Stromal cell of bone marrow (primary cell): ENCODE measurements at places on chromosomes 13 and 19.

DNA sequence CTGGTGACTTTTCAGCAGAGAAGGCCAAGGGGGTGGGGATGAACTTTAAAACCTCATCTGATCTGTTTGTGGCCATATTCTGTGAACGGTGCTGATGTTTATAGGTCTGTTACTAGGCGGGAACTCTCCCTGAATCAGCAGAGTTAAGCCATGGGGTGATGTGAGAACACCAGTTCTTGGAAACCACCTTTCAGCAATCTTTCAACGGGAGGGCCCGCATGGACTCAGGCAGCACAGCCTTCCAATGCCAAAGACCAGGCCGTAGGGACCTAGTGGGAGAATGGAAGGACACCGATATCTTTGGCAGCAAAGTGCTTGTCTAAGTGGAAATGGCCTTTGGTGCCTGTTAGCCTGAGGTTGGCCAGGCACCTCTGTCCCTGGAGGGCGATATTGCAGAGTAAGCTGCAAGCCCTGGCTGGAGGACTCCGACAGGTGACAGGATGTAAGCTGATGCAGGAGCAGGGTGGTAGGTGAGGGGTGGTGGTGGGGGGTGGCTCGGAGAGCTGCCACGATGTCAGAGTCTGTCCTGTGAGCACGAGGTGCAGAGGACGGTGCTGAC lies 57.0 kb downstream of the ERCC5 start:
- no peak for DNase-seq

DNA sequence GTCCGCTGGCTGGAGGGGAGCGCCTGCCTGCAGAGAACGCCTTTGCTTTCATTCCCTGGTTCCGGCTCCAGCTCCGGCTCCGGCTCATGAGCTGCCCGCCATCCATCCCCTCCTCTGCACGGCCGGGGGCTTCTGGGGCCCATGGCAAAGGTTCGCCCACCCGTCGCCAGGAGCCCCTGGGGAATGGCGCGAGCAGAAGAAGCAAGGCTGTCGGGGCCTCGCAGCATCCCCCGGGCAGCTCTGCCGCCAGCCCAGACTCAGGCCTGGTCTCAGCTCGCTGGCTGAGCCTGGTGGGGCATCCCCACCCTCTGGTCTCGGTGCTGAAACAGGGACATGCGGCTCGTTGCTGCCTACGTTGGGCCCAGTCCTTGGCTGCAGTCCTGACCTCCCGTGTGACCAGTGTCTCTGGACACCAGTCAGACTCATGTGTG lies 96.8 kb downstream of the KDM4B start:
- no peak for DNase-seq

GRCh38 chr19:47020132-47020805 lies 632 bp downstream of the NPAS1 start:
- DNase-seq = no peak

GRCh38 chr13:44747179-44747578 lies 171.0 kb upstream of the TSC22D1 start:
- no peak for DNase-seq

- no peak for DNase-seq
Observed at GRCh38 chr13:26220575-26220974, 1.5 kb downstream of the RNF6 start.
